Urinary bladder (tissue), 4 donors: ENCODE measurements at places on chromosomes 2 and 18. TPM values are rescaled to one million over a fixed set of nuclear protein-coding genes. Genes with fewer than 3 reads are reported as not detected.

Gene SERPINB13
- total RNA-seq: 1.7 TPM

DNA sequence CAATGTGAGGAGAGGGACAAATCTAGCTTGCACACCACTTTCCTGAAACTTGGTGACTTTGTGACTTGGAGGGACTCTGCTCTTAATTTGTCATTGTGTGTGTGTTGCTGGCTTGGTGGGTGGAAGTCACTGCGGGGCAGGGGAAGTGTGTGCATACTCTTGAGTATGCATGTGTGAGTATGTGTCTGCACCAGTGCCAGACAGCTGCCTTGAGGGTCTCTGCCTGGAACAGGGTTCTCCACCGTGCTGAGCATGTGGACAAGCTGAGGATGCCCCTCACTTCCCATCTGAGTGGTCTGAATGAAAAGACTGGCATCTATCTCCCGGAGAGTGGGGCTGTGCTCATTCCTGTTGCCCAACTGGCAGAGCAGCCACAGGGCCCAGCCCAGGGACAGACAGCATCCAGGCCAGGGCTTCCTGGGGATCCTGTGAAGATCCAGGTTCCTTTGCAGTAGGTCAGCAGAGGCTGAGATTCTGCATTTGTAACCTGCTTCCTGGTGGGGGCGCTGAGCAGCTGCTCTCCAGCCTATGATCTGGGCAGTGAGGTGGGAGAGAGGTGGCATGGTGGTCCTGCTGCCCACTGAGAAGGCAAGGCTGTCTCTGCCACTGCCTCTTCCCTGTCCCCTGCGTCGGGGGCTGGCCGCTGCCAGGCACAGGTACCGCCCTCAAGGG, 138.9 kb upstream of the HAAO start:
- no peak for DNase-seq

DNA sequence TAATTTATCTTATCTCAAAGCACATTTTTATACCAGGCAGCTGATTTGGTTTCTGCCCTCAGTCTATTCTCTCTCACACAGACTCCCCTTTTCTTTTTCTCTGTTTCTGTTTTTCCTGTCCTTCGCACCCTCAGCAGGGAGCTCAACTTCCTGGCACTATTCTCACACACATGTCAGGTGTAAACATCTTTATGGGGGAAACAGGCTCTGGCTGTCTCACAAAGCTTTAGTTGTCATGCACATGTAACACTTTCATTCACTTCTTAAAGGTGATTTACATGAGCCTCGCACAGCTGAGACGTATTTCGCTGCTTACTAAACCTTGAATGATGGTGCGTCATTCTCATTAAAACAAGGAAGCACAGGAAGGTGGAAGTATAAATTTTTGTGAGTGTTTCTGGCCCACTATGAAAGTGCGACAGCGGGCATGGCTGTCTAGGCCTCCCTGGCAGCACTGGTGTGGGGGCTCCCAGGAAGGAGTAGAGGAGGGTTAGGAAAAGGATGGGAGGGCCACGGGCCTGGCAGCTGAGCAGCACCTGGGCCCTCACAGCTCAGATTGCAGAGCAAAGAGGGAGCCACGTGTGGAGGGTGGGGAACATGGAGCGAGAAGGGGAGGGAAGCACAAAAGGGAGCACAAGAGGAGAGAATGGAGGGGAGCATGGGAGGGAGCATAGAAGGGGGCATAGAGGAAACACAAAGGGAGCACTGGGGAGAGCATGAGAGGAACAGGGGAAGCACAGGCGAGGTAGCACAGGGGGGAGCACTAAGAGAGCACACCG, 46.2 kb upstream of the SNTG2 start:
- DNase-seq: no peak

GRCh38 chr2:200193331-200193730, 113.2 kb upstream of the SPATS2L start:
- DNase-seq: no peak

Gene RAMP1
- total RNA-seq: 13.2 TPM

Gene SPATA3
- not detected for total RNA-seq

Gene FBXO15
- total RNA-seq: 1.1 TPM

DNA sequence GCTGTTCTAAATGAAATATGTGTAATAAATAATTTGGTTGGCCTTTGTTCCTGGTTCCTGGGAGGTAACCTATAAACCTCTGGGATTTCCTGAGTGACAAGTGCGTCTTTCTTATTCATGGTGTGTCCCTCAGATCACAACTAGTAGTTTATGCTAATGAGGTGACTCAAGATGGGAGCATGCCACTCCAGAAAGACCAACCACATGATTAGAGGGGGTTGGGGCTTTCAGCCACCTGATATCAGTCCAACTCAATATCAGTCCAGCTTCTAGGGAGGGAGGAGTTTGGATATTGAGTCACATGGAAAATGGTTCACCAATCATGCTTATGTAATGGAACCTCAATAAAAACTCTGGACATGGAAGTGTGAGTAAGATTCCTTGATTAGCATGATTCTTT, 96.6 kb downstream of the QPCT start:
- no peak for DNase-seq

Gene M1AP
- total RNA-seq: 0.21 TPM

DNA sequence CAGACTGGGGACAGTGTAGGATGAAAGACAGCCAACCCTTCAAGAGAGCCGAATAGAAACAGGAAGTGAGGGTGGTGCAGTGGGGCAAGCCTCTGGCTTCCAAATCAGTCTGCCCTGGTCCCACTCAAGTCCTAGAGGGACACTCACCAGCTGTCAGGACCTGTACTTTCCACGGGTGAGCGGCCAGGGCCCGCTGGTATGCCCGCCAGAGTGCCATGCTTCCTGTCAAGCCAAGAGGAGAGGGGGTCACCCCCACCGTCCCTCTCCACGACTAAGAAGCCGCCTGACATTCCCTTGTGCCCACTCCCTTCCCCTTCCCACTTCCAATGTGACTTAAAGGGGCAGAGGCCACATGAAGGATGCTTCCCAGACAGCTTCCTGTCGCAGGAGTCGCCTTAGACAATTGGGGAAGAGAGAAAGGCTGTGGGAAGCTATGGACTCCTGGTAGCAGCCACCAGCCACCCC, 564 bp downstream of the MPV17 start:
- no peak for DNase-seq

DNA sequence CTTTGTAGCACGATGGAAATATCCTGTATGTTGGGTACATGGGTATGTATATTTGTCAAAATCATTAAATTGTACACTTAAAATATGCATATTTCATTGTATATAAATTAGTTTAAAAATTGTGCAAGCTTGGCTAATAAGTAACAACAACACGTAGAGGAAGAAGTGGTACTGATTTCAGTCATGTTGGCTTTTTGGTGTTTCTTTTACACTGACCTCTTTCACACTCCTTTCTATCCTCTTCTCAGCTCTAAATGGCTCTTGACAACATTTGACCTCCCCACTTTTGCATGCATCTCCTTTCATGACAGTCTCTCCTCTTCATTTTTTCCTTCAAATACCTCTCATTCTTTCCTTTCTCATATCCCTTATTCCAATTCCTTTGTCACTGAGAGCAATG, 801.4 kb upstream of the ZEB2 start:
- DNase-seq: no peak

GRCh38 chr18:77205769-77206168, 43.9 kb upstream of the GALR1 start:
- DNase-seq: no peak

DNA sequence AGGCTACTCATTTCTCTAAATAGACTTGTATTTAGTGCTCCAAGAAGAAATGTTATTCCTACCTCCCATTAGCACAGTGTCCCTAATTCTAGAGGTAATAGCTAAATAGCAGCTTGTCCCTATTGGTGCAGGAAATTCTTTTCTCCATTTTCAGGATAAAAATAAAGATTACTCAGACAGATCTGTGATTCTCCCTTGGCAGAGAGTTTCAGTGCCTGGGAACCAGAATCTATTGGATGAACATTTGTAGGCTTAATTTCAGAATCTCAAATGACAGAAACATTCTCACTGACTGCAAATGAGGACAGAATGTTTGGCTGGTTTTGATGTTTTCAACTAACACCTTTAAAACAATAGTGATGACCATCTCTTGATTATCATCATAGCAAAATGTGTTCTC, 33.3 kb upstream of the LGALSL start:
- no peak for DNase-seq

Gene G6PC2
- not detected for total RNA-seq

- no peak for DNase-seq
Observed at GRCh38 chr2:76984359-76984758, 537.8 kb downstream of the LRRTM4 start.
